ENCODE measurements at places on chromosomes 6 and 20.
A peak's percentile ranks its signal among the peaks of the same experiment; 100 is the strongest.

DNA sequence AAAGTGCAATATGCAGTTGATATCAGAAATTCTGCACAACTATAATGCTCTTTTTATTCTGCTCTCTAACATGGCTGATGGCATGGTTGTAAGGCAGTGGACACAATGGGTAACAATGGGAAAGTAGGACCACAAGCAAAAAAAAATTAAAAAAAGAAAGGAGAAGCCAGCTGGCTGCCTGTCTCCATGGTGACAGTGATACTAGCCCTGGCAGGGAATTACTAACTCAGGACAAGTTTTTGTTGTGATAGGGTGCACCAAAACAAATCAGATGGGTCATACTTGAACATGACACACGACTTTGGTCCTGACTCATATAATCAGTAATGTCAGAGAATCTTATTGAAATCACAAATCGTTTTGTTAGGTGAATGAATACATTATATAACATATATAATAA, 169.4 kb downstream of the TRDN start:
- DNase-seq: no peak

DNA sequence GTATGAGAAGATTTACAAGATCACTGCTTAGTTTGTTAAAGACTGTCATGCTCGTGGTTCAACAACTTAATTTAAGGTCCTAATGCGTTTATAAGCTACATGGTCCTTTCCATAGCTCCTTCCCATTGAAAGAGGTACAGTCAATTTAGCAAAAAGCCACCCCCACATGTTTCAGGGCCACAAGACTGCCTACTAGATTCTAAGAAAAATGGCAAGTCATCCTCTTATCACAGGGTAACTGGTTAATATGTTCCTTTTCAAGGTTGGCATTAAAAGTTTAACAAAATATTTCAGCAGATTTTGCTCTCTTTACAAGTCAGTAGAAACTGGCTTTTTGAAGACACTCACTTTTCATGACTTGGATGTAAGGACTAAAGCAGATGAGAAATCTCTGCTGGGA, 15.7 kb downstream of the GSTA3 start:
- no peak for DNase-seq

DNA sequence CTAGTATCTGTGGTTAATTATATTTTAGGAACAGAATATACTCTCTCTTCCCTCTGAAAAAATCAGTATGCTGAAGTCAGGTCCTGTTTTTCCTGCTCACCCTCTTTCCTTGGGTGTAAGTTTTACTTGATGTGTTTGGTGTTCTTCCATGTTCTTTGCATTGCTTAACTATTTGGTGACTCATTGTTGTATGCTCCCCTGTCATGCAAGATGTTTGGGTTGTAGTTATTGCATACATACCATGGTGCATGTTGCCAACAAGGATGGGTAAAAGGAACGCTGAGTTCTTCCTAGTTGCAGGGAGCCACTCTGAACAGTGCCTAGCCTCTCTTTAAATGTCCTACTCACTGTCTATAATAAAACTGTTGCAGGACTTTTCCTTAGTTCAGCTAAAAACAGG, 207.9 kb upstream of the LAMP5 start:
- no peak for DNase-seq

DNA sequence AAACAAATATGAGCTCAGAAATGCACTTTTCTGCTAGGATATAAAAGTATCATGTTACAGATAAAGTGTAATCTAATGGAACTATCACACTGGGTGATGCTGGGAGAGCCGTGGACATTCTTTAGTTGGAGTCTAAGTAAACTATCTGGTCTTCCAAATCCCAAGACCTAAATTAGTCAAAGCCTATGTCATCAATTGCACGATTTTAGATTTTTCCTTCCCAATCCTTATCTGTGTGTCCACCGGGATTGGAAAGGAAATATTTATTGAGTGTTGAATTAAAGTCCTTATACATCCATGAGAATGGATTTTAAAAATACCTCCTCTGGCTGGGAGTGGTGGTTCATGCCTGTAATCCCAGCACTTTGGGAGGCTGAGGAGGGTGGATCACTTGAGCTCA, 19.6 kb upstream of the MRAP2 start:
- DNase-seq: no peak

DNA sequence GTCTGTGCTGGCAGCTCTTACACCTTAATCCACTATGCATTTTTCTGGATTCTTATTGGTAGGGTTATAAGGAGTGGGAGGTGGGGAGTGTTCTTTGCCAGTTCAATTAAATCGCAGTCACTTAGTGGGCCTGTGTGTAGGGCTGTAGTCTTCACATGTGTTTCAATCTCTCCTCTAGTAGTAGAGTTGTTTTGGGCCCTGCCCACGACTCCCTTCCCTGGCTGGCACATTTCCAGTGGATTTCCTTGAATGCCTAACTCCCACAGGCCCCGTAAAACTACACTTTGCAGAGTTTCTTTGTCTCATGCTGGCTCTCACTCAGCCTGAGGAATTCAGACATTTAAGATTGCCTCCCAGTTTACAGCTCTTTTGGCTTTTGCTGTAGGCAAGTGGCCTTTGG, 414.0 kb upstream of the OPRM1 start:
- DNase-seq: no peak

DNA sequence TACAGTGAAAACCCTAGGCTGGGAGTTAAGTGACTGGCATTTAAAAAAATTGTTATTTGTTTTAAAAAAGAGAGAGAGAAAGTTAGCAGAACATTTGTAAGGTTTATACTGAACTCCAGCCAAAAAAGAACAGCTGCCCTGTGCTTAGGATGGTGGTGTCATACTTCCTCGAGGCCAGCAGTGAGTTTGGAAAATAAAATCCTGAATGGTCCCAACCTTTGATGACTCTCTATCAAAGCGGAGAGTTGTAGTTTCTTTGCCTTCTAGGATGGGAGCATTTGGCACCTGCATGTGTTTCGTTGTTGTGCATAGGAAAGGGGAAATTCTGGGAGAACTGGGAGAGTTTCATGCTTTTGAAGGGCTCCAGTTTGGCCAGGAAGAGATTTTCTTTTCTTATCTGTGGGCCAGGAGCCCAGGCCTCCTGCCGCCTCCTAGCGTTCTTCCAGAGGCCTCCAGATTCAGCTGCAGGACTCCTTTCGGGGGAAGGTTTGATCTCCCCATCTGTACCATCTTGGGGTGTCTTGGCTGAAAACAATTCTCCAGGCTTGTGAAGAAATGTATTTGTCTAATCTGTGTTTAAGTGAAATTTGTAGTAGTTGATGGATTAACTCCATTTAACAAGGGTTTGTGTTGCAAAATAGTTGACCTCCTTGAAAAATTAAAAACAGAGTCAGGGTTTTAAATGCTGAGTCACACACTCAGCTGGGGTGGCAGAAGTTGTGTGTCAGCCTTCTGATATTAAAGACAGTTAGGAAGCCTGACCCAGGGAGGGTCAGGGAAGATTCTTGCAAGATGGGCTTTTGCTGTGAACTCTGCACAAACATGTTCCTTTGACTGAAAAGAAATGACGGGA, 63.4 kb downstream of the TXNDC5 start:
- DNase-seq: no peak

- peak; percentile 5 for DNase-seq
These were observed 27.2 kb downstream of the UBE2V1 start for GRCh38 chr20:50085481-50086365.

DNA sequence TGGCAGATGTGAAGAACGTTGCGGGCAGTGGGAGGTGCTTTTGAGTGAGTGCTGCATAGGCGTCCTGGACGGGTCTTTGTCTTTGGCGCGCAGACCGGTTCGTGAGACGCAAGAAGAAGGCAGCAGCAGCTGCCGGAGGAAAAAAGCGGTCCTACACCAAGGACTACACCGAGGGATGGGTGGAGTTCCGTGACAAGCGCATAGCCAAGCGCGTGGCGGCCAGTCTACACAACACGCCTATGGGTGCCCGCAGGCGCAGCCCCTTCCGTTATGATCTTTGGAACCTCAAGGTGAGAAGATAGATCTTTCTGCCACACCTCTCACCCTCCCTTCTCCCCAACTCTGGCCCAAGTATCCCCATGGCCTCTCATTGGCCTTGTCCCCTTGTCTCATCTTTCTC, 1.1 kb downstream of the ABT1 start:
- no peak for DNase-seq

DNA sequence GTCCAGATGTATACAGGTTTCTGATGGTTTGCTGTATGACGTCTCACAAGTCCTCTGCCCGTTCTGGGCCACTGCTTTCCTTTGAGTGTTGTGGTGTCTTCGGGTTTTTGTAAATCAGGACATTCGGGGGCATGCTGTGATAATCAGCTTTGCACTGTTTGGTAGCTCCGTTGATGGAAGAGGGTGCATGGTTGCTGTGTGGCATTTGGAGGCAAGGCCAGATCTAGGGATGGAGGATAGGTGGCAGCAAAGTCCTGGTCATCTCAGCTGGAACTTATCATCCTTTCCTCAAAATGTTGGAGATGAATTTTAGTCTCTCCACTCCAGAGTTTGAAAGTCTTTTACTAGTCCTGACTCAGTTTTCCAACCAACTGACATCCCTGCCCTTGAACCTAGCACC, 91.0 kb downstream of the SCP2D1 start:
- no peak for DNase-seq

DNA sequence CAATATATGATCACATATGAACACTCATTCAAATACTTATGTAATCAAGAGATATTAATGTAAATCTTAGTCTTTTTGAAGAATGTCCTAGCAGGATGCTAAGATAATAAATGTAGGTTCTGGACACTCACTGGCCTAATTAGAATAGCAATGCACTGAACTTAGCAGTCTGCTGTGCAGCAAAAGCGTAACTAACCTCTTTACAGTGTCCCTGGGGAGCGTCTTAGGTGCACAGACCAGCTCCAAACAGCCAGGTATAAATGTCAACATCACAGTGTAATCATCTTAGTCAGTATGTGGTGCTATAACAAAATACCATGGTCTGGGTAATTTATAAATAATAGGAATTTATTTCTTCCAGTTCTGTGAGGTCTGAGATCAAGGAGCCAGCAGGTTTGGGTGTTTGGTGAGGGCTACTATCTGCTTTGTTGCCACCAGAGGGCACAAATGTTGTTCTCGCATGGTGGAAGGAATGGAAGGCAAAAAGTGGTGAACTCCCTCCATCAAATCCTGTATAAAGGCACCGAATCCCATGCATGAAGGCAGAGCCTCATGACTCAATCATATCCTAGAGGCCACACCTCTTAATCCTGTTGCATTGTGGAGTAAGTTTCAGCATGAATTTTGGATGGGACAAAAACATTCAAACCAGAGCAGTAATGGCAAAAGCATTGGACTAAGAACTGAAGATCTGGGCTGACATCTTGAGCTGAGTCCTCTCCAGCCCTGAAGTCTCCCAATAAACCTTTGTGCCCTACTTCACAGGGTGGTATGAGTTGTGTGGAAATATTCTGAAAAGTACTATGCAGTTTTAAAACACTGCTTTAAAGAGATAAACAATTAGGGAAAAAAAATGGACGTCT, 41.8 kb upstream of the FOXO3 start:
- DNase-seq: no peak
